ENCODE measurements at places on chromosomes 7 and 10. TPM values are rescaled to one million over a fixed set of nuclear protein-coding genes. Genes with fewer than 3 reads are reported as not detected.

DNA sequence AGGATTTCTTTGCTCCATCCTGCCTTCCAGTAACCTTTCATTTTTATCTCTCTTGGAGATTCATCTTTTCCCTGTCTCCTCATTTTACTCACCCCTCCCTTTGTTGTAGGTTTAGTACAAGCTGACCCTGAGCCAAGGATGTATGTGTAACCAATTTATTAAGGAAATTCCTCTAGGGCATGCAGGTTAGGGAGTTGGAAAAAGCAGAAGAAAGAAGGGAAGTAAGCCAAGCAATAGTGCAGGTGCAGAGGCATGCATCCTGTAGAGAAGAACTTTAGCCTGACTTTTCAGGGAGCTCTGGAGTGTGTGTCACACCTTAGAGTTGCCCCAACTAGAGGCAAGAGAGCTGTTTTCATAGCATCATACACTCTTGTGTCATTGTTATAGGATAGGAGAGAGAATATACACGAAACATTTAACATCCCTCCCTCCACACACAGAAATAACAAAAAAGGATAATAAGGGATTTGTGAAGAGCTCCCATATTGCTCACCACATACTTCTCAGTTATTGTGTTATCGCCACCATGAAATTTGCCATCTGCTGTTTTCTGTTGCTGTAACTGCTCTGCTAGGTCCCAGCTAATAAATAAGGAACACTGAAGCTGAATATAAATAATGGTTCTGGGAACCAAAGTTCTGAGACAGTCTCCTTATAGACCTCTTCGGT lies 21.8 kb upstream of the SEMA3C start:
- DNase-seq: no peak
- H3K4me1 ChIP-seq: no peaks in the 10 kb centered on the region
- H3K27ac ChIP-seq: no peak overlapping the region
- H3K27me3 ChIP-seq: no peaks in the 10 kb centered on the region
- no peaks in the 10 kb centered on the region for H3K36me3 ChIP-seq
- no peak overlapping the region for H3K4me3 ChIP-seq

GRCh38 chr7:108584211-108584610 lies 14.5 kb downstream of the DNAJB9 start:
- peaks cover 6% of the 10 kb centered on the region for H3K27me3 ChIP-seq
- no peak overlapping the region for H3K4me3 ChIP-seq
- H3K27ac ChIP-seq: no peak overlapping the region
- no peaks in the 10 kb centered on the region for H3K4me1 ChIP-seq
- DNase-seq: no peak

- no peak overlapping the region for H3K4me3 ChIP-seq
- DNase-seq: peak; percentile 78
- H3K27ac ChIP-seq: no peak overlapping the region
- H3K4me1 ChIP-seq: peaks cover 4% of the 10 kb centered on the region
- H3K27me3 ChIP-seq: peaks cover 18% of the 10 kb centered on the region
Measured at GRCh38 chr10:33193057-33193700, 141.3 kb downstream of the NRP1 start.

Gene PHKG1
- 1.5 TPM for total RNA-seq

Gene ELAPOR2
- total RNA-seq: 3.9 TPM
